Bronchial smooth muscle cell (primary cell): ENCODE measurements at places on chromosomes 7 and 10. TPM values are rescaled to one million over a fixed set of nuclear protein-coding genes. Genes with fewer than 3 reads are reported as not detected.

Gene CPA2
- total RNA-seq: under 0.01 TPM in 1 of 2 replicates, not detected in the other

Gene GARS1
- 117 and 160 TPM in 2 replicates for total RNA-seq

Gene FKBP6
- total RNA-seq: not detected in 2 replicates

Gene ZNF789
- 4.7 and 5.4 TPM in 2 replicates for total RNA-seq

Gene SYT15
- total RNA-seq: under 0.01 TPM in 2 replicates

Gene SFRP4
- 0.32 and 1.5 TPM in 2 replicates for total RNA-seq

Gene PLEKHA8
- total RNA-seq: 5.2 and 7.1 TPM in 2 replicates

Gene GIMAP1
- total RNA-seq: 0.09 TPM in 1 of 2 replicates, not detected in the other

Gene LEP
- total RNA-seq: not detected in 2 replicates

Gene CELF2
- total RNA-seq: 3.8 and 4.4 TPM in 2 replicates

Gene AGBL3
- total RNA-seq: 0.32 and 0.52 TPM in 2 replicates

Gene ADAM22
- 0.47 and 1.4 TPM in 2 replicates for total RNA-seq

Gene CFAP58
- 0.69 and 1.3 TPM in 2 replicates for total RNA-seq

Gene ZNF365
- 0.94 and 2.8 TPM in 2 replicates for total RNA-seq

Gene GPR15LG
- total RNA-seq: not detected in 2 replicates

Gene LRRC18
- total RNA-seq: not detected in 2 replicates

Gene RBP4
- total RNA-seq: 0.17 TPM in 1 of 2 replicates, not detected in the other

Gene OR2A7
- 0.09 TPM in 1 of 2 replicates, not detected in the other for total RNA-seq

Gene HOXA4
- total RNA-seq: 0.34 and 0.47 TPM in 2 replicates

Gene TAS2R4
- total RNA-seq: 0.79 and 1.3 TPM in 2 replicates

Gene SMKR1
- not detected in 2 replicates for total RNA-seq

Gene PON1
- total RNA-seq: not detected in 2 replicates

Gene SCART1
- 3.7 and 4.7 TPM in 2 replicates for total RNA-seq

Gene CYP3A4
- total RNA-seq: not detected in 2 replicates

Gene SPDYE2
- total RNA-seq: not detected in 2 replicates

Gene NME8
- total RNA-seq: not detected in 2 replicates

Gene PARG
- 27.9 and 34.3 TPM in 2 replicates for total RNA-seq

Gene SVOPL
- not detected in 2 replicates for total RNA-seq

Gene GRID2IP
- under 0.01 TPM in 1 of 2 replicates, not detected in the other for total RNA-seq

Gene CDHR3
- total RNA-seq: 3.5 and 5.4 TPM in 2 replicates

Gene IQUB
- total RNA-seq: 0.63 and 0.69 TPM in 2 replicates

Gene TFEC
- total RNA-seq: under 0.01 and 0.16 TPM in 2 replicates

Gene STEAP2
- 22.1 and 32.4 TPM in 2 replicates for total RNA-seq

Gene GNAT3
- not detected in 2 replicates for total RNA-seq

Gene DDC
- total RNA-seq: not detected in 2 replicates

Gene PPP1R9A
- 0.16 and 0.60 TPM in 2 replicates for total RNA-seq

Gene PILRB
- total RNA-seq: 5.0 and 5.4 TPM in 2 replicates

Gene SEMA4G
- 0.43 and 1.6 TPM in 2 replicates for total RNA-seq

Gene PRF1
- not detected in 2 replicates for total RNA-seq

Gene CYP26C1
- under 0.01 TPM in 2 replicates for total RNA-seq

Gene METTL2B
- 18.9 and 20.3 TPM in 2 replicates for total RNA-seq

Gene CARD11
- under 0.01 TPM in 1 of 2 replicates, not detected in the other for total RNA-seq

Gene PRSS2
- total RNA-seq: not detected in 2 replicates

Gene MAGI2
- total RNA-seq: 8.8 and 12.8 TPM in 2 replicates

Gene KIAA1549
- 0.52 and 0.63 TPM in 2 replicates for total RNA-seq

Gene GIMAP2
- total RNA-seq: under 0.01 and 0.17 TPM in 2 replicates

Gene FAM131B
- total RNA-seq: 4.6 and 8.2 TPM in 2 replicates

Gene MUC3A
- total RNA-seq: under 0.01 TPM in 1 of 2 replicates, not detected in the other

Gene EBF3
- total RNA-seq: 9.0 and 18.0 TPM in 2 replicates

Gene EVX1
- not detected in 2 replicates for total RNA-seq

Gene LRIT1
- not detected in 2 replicates for total RNA-seq

Gene FAM241B
- total RNA-seq: 0.09 and 0.16 TPM in 2 replicates
